ENCODE measurements at places on chromosomes 5 and 9.

GRCh38 chr5:56760723-56761122 is 54.6 kb upstream of the MAP3K1 start:
- no peak for DNase-seq

DNA sequence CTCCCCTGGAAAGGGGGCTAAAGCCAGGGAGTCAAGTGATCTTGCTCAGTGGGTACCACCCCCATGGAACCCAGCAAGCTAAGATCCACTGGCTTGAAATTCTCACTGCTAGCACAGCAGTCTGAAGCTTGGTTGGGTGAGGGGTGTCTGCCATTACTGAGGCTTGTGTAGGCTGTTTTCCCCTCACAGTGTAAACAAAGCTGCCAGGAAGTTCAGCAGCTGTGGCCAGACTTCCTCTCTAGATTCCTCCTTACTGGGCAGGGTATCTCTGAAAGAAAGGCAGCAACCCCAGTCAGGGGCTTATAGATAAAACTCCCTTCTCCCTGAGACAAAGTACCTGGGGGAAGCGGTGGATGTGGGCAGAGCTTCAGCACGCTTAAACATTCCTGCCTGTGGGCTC is 17.1 kb upstream of the EPB41L4A start:
- DNase-seq = no peak

GRCh38 chr5:18395126-18396110 is 761.2 kb downstream of the TAF11L14 start:
- DNase-seq = no peak

- no peak for DNase-seq
Measured at GRCh38 chr5:75381456-75381855, 44.4 kb downstream of the HMGCR start.
